Retina (tissue), 1 donor: ENCODE measurements at places on chromosomes 2 and 18.
A peak's percentile ranks its signal among the peaks of the same experiment; 100 is the strongest.

GRCh38 chr2:11435036-11435435, 30.9 kb downstream of the E2F6 start:
- no peak for DNase-seq

GRCh38 chr2:64479259-64480117, 25.5 kb downstream of the LGALSL start:
- DNase-seq = no peak

DNA sequence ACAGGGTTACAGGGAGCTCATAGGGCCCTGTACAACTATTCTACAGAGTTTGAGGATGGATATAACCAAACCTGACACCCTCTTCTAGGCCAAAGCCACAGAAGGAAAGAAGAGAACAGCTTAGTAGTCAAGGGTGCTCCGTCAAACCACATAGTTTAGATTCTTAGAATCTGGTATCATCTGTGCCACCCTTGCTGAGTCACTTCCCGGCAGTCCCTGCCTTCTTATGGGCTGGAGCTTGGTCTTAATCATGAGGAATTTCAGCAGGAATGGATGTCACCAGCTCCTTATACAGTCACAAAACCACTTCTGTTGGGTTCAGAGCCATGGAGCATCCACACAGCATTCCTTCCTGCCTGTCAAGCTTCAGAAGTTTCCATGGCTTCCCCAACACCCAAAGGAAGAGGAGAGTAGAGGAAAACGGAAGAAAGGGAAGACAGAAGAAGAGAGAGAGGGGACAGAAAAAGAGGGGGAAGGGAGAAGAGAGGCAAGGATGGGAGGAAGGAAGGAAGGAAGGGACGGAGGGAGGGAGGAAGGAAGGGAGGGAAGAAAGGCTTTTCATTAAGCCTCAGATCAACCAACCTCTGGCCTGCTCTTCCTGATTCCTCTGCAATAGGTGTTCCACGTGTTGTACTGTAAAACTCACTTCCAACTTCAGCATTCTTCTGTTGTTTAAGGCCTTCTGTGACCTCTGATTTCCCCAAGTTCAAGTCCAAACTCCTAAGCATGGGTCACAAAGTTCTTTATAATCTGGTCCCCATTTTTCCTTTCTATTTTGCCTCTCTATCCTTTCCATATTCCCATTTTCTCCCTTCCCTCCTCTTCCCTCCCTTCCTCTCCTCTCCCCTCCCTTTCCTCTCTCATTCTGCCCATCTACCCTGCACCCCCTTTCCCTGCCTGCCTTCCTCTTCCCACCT, 246.1 kb upstream of the TNP1 start:
- no peak for DNase-seq

- no peak for DNase-seq
Observed at GRCh38 chr18:59048048-59048363, 91.7 kb upstream of the SEC11C start.

DNA sequence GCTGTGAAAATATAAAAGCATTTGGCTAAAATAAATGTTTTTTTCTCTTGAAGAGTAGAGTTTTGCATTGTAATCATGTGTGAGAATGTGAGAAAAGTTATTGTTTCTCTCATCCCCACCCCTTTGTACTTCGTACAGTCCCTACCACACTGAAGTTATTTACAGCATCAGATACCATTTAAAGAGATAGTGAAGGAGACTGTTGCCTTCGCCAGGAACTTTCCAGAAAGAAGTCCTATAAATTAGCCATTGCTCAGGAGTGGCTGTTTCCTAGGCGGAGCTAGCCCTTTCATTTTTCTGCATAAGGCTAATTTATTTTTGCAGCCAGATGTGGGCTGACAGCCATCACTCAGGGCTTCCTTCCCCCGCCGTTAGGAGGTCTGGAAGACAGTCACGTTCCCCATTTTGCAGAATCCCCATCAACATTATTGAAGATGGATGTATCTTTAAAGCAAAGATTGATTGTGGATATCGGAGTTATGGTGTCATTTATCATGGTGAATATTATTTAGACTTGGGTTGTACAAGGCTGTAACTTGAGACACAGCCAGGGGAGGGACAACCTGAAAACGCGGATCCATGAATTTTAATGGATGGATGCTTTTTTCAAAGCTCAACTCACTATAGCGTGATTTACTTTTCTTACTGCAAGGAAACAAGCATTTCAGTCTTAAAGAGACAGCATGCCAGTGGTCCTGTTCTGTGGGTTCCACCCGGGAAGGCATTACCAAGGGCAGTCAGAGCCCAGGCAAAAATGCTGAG, 17.1 kb downstream of the TSHZ1 start:
- DNase-seq = no peak

DNA sequence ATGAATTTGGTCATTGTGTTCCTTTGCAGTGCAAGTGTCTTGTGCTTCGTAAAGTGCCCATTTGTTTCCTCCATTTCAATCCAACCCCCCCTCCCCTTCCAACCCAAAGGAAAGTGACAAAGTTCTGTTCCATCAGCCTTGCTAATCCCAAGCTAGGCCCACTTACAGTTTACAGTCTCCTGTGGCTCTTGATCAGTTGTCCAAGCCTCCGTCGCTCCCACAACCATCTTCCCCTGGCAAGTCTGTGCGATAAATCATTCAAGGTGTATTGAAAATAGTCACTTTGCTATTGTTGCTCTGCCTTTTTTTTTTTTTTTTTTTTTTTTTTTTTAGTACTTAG, 6.5 kb downstream of the POU3F3 start:
- DNase-seq = peak; percentile 64

- DNase-seq = no peak
Observed at GRCh38 chr2:61585383-61585782, 47.2 kb upstream of the XPO1 start.

DNA sequence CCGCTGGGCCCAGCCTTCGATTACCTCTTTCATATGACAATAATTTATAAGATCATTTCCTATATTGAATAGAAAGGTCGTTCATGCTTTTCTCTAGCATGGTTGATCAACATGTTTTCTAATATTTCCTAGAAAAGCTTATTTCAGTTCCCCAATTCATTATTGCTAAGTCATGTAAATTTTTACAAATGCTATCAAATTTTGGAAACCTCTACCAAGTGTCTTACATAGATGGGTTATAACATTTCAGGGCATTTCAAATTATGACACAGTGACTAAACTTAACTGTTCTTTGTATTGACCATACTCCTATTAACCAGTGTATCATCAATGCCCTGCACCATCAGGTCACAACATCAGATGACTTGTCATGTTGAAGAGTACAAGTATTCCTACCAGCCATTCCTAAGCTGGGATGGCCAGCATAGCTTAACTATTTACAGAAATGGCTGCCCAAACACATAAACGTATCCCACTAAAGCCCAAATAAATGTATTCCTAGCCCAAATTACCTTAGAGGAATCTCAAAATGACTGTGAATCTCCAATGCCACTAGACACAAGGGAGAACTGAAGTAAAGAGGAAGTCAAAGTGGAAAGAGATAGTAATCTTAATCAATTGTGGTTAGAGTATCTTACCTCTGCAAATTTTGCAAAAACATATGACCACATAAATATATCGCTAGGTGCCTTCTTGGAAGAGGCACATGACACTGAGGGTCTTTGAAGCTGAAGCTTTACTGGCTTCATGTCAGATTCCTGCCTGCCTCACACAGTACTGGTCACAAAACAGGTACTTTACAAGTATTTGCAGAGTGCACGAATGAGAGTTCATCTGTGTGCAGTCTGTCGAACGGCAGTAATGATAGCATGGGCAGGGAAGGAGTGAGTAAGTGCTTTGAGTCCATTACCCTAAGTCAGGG, 87.3 kb upstream of the TLK1 start:
- DNase-seq = no peak

DNA sequence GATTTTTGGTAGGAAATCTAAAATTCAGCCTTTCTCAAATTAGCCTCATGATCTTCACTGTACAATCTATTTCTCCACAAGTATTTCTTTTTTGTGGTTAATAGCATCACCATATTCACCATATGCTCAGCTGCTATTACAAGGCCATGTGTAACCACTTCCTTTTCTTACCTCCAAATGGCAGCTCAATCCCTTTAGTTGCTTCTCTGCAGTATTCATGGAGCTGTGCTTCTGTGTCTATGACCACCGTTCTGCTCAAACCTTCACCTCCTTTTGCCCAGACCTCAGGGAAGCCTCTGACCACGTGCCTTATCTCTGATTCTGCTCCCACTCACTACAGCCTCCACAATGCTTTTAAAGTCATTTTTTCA, 126.7 kb upstream of the TMEM200C start:
- DNase-seq = no peak

DNA sequence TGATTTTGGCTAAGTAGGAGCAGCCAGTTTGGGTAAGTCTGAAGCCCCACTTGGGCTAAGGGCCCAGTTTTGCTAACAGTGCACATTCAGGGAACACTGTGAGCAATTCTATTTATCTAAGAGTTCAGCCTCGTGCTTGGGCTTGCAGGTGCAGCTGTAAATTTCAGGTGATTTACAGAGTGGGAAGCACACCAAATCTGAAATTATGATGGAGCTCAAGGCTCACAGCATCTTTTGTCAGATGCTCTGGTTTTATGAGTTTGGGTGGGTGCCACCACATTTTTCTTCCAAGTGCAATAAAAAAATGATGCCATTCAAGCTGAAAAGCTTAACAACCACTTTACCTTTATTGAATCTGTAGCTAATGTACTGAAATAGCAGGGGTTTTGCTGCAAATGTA, 671.2 kb downstream of the LRRTM4 start:
- no peak for DNase-seq

DNA sequence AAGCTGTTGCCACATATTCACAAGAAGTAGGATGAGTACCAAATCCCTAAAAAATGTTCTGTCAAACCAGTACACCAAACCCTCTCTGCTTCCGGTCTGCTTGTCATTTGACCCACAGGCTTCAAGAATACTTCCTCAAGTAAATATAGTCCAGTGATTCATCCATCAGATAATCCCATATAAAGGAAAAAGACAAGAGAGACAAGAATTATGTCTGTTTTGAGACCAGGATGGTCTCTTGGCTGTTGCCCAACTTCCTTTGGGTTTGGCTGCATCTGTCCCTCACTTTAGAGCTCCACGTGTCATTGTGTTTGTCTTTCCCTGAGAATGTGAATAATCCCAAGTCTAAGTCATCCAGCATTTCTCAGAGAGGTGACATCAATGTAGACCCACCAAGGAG, 91.5 kb upstream of the NRP2 start:
- no peak for DNase-seq

DNA sequence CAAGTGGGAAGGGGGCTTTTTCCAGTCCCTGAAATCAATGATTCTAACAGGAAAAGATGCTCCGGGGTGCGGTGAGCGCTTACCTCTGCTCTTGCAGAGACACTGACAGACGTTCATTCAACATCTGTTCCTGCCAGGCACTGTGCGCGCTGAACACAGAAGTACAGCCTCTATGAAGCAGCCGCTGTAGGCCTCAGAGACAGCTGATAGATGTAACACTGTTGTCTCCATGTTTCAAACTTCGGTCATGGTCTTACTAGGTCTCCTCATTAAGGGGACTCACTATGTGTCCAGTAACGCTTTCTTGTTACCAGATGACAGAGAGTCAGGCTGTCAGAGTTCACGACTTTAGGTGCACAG, 649 bp upstream of the CLIP4 start:
- DNase-seq = no peak
